ENCODE measurements at places on chromosomes 11 and 22.

DNA sequence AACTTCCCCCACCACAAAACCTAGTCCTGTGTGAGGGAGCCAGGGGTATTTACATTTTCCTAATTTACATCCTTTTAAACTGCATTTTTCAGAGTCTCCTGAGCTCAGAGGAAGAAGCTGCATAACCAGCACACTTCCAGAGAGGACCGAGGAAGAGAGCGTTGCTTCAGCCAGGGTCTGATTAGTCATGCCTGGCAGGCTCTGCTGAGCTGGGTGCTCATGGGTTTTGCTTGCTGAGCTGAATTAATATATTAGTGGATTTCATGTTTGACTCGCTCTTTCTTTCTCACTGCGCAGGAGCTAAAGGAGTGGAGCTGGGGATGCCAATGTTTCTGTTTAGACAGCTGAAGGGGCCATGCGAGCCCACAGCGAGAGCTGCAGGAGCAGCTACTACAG lies 539.3 kb upstream of the B3GAT1 start:
- no peak for DNase-seq

- DNase-seq: no peak
Measured at GRCh38 chr11:70080763-70081162, 2.6 kb downstream of the ANO1 start.

GRCh38 chr11:45454917-45455401 lies 168.8 kb upstream of the SYT13 start:
- DNase-seq: no peak

DNA sequence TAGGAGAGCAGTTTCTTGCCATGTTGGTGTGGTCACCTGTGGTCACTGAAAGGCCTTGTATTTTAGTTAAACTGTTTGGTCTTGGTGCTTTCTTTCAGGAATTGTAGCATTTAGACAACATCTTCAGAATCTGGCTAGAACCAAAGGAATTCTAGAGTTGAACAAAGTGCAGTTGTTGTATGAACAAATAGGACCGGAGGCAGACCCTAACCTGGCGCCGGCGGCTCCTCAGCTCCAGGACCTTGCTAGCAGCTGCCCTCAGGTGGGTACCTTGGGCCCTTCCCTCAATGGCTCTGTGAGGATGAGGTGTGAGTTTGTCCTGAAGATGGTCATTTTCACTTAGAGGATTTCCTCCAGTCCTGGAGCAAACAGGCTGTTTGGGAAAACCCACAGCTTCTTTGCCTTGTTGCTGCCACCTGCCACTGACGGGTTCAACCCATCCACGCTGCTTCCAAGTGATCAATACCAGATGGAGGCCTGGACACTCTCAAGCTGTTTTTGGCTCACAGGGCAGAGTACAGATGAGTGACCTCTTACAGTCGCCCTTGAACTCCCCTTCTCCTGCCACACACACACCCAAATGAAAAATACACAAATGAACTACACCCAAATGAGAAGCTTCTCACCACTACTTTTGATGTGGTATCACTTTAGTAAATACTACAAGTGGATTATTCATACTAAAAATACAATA lies 45.2 kb downstream of the PPP2R1B start:
- no peak for DNase-seq

DNA sequence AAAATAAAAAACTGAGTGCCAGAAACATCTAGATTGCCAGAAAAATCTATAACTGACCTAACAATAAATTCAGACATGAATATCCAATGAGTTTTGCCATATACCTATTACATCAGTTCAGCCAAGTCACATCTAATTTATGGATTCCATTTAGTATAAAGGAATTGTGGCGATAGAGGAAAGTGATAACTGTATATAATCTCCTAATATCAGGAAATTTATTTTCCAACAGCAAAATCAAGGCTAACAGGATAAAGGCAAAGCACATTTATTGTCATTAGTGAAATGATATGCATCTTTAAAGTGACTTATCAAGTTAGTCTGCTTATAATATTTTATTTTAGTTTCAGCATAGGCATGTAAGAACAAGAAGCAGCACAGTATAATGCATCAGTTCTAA lies 298.2 kb upstream of the PITPNB start:
- no peak for DNase-seq

- no peak for DNase-seq
Measured at GRCh38 chr22:36961626-36962025, 48.2 kb downstream of the CSF2RB start.

- no peak for DNase-seq
Measured at GRCh38 chr22:33842421-33843094, 77.7 kb downstream of the LARGE1 start.

GRCh38 chr22:19038164-19038546 lies 84.1 kb downstream of the DGCR2 start:
- DNase-seq: no peak

All from activated effector memory CD4-positive, alpha-beta T cell treated with Interleukin-2 at 50 U/mL for 16 hours (primary cell).